ENCODE measurements at places on chromosomes 1 and 21. TPM values are rescaled to one million over a fixed set of nuclear protein-coding genes. Genes with fewer than 3 reads are reported as not detected.

GRCh38 chr1:17561247-17561548 lies 21.7 kb downstream of the ARHGEF10L start:
- DNase-seq = no peak

DNA sequence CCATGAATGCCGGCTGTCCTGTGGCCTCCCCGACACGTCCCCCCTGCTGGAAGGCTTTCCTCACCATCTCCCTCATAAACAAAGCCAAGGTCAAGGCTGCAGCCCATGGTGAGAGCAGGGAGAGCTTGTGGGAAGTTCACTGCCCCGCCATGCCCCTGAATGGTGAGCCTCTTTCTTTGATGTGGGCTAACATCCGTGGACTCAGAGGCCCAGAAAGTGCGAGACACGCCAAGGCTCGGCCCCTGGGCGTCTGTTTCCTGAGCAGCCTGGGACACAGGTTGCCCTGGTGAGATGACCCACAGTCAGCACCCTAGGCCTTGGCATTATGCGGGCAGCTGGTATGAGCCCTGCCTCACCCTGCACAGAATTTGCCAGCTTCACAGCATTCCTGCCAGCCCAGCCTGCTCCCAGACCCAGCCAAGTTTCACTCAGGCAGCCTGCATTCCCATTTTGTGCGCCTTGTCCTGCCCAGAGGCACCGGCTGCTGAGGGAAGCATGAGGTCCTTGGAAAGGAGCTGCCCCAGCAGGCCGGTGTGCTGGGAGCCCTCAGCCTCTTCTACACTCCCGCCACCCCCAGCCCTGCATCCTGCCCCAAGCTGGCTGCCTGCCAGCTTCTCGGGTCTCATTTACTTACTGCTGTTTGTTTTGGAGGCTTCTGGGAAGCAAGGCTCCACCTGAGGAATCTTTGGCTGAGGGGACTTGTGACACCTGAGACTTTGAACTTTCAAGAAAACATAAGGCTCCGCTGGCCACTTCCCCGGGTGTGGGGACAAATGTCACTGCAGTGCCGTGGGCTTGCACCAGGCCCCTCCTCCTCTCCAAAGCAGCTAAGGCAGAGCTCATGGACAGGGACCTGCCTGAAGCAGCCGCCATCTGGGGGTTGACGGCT lies 31.9 kb downstream of the NEK2 start:
- DNase-seq = no peak

- no peak for DNase-seq
These were observed 2.6 kb downstream of the IGSF3 start for GRCh38 chr1:116664978-116665371.

- no peak for DNase-seq
These were observed 38.8 kb downstream of the EGLN1 start for GRCh38 chr1:231383159-231383860.

DNA sequence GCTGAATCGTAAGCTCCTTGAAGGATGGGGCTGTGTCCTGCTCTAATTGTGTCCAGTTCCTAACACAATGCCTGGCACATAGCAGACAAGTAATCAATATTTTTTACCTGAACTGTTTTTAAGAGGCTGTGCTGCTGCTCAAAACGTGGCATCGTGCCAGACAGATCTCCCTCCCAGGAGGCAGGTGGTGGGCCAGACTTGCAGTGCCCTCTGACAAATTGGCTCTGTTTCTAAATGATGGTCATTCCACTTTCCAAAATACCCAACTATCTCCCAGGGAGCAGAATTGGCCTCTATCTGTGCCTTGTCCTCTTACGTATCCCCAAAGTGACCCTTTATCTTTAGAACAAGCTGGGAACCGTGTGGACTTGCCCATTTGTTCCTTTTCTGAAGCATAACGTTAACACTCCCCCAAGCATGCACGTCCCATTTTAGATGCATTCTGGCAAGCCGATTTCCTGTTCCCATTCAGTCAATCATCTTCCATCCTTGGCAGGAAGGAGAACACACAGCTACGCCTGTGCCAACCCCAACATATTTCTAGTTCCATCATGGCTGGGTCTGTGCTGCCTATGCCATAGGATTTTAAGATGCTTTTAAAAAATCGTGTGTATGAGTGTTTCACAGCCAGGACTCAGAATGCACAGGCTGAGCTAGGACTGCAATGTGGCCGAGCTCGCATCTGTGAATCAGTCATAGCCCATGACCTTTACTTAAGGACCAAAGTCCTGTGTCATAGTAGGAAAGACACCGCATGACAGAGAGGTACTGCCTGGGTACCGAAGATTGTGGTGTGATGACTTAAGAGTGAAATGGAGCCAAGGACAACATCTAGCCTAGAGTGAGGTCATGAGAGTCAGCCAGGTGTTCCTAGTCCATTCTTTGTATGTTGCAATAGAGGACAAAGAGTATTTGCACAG lies 408.6 kb downstream of the PRDM2 start:
- no peak for DNase-seq

- no peak for DNase-seq
These were observed 16.4 kb downstream of the CCN1 start for GRCh38 chr1:85596947-85597346.

DNA sequence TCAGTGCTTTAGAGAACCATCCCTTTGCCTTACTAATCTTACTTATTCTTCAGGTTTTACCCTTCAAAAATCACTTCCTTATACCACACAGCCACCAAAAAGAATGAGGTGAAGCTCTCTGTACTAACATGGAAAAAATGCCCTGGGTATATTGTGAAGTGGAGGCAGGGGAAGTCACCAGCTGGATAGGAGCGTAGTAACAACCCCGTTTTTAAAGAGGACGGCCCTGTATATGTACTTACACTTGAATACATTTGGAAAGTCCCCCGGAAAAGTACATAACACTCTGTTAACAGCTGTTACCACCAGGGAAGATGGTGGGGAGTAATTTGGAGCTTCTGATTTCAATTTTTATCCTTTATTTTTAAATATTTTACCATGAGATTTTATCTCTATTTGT lies 28.2 kb upstream of the KHDRBS1 start:
- DNase-seq = no peak

DNA sequence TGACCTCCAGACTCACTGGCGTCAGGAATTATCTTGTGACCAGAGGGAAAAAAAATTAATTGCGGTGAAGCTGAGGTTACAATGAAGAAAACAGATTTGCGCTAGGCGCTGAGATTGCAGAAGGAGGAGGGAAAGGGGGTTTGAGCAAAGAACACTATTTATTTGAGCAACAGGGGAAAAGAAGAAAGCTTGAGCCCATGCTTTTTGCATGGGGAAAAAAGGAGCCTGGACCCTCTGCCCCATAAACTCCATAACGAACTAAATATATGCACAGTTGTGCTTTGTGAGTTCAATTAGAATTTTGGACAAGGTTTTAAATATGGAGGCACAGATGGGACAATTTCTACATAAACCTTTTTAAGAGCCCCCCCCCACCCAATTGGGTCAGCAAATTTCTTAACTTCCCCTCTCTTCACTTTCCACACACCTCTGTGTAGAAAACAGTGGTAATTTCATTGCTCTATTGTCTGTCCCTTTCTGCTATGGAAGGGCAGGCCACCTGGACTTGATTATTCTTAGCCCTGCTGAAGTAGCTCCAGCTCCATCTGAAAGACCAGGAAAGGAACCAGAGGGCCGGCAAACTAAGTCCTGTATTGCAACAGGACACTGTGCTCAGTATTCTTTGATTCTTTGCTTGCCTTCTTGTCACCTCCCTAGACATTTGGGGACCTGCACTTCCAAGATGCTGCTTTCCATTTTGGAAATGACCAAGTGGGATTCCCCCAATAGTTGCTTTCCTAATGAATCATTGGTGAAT lies 862 bp upstream of the ID3 start:
- no peak for DNase-seq

DNA sequence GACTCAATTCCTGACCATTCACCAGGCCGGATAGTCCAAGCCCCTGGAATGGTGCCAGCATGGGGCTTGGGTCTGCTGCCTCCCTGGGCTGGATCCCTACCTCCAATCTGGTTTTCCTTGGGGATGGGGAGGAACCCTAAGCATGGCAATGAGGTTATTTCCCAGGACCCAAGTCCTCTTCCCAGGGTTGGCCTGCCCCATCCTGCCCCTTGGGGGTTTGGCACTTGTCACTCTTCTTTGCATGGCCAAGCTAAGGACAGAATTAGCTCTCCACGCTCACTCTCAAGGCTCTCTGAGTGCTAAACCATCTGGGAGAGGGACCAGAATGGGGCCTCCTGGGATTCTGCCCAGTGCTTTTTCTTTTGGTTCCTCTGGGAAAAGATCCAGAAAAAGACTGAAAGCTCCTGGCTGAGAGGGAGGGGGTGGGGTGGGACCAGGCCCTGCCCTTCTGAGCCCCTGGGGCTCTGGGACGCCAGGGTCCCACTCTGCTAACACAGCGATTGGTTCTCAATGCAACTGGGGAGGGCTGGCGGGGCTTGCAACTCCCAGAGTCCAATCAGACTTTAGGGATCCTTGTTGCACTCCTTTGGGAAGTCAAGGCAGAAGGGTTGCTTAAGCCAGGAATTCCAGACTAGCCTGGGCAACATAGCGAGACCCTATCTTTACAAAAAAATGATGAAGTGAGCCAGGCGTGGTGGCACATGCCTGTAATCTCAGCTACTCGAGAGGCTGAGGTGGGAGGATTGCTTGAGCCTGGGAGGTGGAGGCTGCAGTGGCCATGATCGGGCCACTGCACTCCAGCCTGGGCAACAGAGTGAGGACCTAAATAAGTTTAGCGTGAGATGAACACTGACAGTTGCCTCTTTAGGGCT lies 52.7 kb downstream of the DHRS3 start:
- no peak for DNase-seq

DNA sequence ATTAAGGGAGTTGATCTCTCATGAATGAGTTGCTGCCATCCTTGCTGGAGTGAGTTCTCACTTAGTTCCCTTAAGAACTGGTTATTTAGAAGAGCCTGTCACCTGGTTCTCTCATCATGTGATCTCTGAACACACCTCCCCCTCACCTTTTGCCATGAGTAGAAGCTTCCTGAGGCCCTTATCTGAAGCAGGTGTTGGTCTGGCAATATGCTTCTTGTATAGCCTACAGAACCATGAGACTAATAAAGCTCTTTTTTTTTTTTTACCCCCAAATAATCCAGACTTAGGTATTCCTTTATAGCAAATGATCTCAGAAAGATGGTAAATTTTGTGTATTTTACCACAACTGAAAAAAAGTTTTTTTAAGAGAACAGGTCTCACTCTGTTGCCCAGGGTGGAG lies 158.0 kb downstream of the EIF4G3 start:
- no peak for DNase-seq

- DNase-seq = no peak
These were observed 18.3 kb downstream of the CA6 start for GRCh38 chr1:8963963-8964362.

- DNase-seq = no peak
These were observed 371.7 kb upstream of the BRINP3 start for GRCh38 chr1:190849346-190849745.

DNA sequence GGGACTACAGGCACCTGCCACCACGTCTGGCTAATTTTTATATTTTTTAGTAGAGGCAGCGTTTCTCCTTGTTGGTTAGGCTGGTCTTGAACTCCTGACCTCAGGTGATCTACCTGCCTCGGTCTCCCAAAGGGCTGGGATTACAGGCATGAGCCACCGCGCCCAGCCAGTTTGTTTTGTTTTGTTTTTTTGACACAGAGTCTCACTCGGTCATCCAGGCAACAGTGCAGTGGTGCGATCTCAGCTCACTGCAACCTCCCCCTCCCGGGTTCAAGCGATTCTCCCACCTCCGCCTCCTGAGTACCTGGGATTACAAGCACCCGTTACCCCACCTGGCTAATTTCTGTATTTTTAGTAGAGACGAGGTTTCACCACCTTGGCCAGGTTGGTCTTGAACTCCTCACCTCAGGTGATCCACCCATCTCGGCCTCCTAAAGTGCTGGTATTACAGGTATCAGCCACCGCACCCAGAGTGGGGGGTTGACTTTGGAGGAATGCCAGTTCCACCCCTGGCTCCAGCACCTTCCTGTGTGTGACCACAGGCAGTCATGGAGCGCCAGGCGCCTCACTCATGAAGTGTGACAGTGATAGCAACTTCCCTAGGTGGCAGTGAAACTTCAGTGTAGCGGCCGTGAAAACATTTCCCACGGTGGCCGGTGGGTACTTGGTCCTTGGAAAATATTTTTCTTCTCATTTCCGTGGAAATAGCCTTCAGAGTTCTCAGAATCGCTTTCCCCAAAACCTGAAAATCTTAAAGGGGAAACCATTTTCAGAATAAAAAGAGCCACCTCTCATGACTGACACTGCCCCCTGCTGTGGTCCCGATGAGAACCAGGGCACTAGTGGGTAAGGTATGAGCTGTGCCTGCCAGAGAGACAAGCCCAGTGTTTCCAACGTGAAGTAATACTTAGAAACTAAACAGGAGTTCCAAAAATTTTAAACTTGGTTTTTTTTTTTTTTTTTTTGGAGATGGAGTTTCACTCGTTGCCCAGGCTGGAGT lies 48.6 kb downstream of the WDR4 start:
- DNase-seq = peak; percentile 26

GRCh38 chr21:26815197-26815596 lies 30.0 kb downstream of the ADAMTS1 start:
- DNase-seq = no peak

DNA sequence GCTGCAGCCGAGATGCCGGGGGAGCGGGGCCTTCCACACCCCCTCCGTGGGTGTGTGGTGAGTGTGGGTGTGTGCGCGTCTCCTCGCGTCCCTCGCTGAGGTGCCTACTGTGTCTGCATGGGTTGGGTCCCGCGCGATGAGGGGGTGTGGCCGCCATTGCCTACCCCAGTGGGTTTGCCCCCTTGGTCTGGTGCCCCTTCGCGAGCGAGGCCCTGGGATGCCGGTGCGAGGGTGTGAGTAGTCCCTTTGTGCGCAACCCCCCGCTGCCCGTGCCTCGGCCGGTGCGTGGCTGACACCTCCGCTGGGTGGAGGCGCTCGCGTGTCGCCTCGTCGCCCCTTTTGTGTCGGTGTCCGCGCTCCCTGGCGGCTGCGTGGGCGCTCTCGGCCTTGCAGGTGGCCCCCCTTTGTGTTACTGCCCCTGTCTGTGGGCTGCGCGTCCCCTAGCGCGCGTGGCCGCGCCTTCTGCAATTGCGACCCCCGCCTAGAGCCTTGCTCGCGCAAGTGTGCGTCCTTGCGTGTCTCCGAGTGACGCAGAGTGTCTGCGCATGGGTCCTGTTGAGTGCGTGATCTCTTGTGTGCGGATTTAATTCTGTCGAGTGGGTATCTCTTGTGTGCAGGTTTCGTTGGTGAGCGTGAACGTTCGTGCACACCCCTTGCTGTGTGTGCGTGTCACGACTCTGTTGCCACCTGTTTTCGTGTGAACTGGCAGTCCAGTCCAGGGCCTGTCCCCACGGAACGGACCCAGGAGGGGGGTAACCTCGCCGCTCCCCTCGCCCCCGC lies 553 bp downstream of the TTC3 start:
- peak; percentile 29 for DNase-seq

GRCh38 chr1:8162168-8162567 lies 136.1 kb upstream of the ERRFI1 start:
- DNase-seq = no peak

GRCh38 chr1:23168079-23168444 lies 594 bp downstream of the LUZP1 start:
- no peak for DNase-seq

- no peak for DNase-seq
These were observed 58.9 kb upstream of the GNG4 start for GRCh38 chr1:235708390-235708962.

TMEM52 gene
- total RNA-seq = 0.67 TPM

C8B gene
- not detected for total RNA-seq

KCNE2 gene
- not detected for total RNA-seq

B4GALT2 gene
- 43.5 TPM for total RNA-seq

PRRC2C gene
- total RNA-seq = 51.3 TPM

Measured in SK-MEL-5 (cell line).